ENCODE measurements at places on chromosomes 12 and 14.

DNA sequence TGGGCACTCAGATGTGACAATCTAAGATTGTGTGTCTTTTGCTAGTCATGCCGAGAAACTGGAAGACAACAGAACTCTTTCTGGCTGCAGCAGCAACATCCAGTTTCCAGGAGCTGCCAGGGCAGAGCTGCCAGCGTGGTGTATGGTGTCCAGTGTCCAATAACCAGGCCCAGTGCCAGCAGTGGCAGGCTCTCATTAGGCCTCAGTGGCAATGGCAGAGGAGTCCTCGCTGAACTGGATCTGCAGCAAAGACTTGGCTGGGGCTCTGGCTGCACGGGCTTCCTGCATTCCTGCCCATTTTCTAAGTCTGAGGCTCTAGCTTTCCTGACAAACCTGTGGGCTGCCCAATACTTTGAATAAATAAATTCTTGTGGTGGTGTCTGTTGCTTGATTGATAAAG is 26.2 kb upstream of the PPM1A start:
- DNase-seq = no peak

- DNase-seq = no peak
Measured at GRCh38 chr14:69676723-69677122, 65.3 kb downstream of the SUSD6 start.

- no peak for DNase-seq
Measured at GRCh38 chr12:89355243-89356068, 3.2 kb upstream of the DUSP6 start.

- no peak for DNase-seq
Measured at GRCh38 chr12:120472521-120472920, 3.0 kb upstream of the SRSF9 start.

GRCh38 chr12:102730996-102731395 is 186.0 kb downstream of the PAH start:
- DNase-seq = no peak

- no peak for DNase-seq
Measured at GRCh38 chr12:46562625-46563225, 190.2 kb upstream of the SLC38A2 start.

DNA sequence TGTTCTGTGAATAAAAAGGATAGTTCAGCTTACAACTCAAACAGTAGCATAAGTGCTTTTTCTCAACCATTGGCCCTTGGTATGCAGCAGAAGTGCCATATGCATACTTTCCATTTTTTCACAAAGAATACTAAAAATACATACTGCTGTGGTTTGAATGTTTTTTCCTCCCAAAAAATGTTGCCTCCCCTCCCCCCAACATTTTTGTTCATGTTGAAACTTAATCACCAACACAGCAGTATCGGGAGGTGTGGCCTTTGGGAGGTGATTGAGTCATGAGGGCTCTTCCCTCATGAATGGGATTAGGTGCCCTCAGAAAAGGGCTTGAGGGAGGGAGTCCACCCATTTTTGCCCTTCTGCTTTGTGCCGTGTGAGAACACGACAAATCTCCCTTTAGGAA is 198.6 kb downstream of the ESR2 start:
- no peak for DNase-seq

GRCh38 chr12:96368233-96368632 is 32.0 kb downstream of the CDK17 start:
- DNase-seq = no peak

DNA sequence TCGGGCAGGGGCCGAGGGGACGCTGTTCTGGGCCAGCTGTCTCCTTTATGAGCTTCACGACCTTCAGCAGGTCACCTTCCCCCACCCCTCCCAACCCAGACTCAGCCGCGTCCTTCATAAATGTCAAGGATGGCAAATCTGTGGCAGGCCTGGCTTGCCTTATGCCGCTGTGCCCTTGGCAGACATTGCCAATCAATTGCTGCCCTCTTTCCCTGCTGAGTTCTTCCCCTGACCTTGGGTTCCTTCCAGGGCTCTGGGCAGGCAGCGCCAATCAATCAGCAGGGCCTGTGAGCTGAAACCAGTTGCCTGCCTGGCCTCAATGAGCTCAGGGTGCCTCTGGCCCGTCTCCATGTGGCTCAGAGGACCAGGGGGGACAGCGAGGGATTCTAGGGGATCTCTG is 7.7 kb downstream of the FAM222A start:
- DNase-seq = no peak

- DNase-seq = no peak
Measured at GRCh38 chr12:27924350-27925135, 48.0 kb downstream of the PTHLH start.

DNA sequence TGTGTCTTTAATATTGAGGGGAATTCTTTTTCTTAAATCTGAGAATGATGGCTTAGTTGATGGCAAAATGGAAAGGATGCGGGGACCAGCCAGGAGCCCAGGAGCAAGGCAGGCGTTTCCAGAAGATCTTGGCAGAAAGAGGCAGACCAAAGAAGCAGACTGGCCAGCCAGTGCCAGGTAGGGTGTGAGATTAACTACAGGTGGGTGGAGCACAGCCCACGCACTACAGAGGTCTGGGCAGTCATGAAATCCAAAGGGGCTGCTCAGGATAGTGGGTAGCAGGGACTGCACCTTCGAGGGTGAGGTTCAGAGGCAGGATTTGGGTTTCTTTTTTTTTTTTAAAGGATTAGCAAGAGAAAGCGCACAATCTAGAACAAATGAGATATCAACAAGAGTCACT is 17.7 kb upstream of the PCNX1 start:
- no peak for DNase-seq

DNA sequence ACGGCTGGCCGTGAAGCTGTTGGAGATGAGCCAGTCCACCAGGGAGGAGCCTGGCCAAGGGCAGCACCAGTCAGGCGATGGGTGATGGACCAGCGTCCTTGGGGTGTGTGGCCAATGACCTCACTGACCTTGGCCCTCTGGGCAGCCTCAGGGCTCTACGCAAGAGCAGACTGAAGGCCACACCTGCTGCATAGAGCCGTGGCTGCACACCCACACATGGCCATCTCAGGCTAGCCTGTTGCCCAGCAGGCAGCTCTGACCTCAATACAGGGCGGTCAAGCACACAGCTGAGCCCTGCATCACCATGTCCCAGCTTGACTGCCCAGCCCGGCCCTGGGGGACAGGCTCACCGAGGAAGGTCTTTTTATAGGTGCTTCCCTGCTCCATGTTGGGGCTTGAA is 19.2 kb downstream of the PLEK2 start:
- DNase-seq = no peak

DNA sequence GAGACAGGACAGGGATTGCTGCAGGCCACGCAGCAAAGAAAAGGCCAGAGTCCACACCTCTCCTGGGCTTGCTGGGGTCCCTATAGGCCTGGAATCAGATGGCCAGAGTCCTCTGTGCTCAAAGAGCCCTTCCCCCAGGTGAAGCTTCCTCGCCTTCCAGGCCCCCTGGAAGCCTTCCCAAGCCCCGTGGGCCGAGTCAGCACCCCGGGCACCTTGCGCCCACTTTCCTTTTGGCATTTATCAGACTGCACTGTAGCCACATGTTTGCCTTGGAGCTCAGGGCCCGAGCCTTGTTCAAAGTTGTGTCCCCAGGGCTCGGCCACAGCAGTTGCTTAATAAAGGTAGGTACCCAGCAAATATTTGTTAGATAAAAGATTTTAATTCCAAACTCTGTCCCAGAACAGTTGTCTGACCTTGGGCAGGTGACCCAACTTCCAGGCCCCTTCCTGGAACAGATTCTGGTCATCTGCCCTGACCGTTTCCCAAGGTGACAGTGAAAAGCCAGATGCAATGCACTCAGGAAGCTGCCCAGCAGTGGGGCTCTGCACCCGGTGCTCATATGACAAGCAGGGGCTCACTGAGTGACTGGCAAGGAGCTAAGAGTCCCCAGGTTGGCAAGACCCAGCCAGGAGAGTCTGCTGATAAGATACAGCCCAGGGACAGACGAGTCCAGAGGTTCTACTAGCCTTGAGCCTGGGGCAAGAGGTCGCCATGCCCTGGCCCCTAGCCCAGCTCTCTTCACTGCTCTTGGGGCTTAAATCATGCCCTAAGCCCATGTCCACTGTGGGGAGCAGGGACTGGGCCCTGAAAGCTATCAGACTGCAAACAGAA is 81.2 kb downstream of the PITPNM2 start:
- no peak for DNase-seq

Data from stimulated activated CD8-positive, alpha-beta memory T cell treated with anti-CD3 and anti-CD28 coated beads, Interleukin-12 subunit alpha, Interleukin-12 subunit beta, amount 100 ng/mL, for 4 hours (primary cell).